ENCODE measurements at places on chromosomes 16 and 17.

DNA sequence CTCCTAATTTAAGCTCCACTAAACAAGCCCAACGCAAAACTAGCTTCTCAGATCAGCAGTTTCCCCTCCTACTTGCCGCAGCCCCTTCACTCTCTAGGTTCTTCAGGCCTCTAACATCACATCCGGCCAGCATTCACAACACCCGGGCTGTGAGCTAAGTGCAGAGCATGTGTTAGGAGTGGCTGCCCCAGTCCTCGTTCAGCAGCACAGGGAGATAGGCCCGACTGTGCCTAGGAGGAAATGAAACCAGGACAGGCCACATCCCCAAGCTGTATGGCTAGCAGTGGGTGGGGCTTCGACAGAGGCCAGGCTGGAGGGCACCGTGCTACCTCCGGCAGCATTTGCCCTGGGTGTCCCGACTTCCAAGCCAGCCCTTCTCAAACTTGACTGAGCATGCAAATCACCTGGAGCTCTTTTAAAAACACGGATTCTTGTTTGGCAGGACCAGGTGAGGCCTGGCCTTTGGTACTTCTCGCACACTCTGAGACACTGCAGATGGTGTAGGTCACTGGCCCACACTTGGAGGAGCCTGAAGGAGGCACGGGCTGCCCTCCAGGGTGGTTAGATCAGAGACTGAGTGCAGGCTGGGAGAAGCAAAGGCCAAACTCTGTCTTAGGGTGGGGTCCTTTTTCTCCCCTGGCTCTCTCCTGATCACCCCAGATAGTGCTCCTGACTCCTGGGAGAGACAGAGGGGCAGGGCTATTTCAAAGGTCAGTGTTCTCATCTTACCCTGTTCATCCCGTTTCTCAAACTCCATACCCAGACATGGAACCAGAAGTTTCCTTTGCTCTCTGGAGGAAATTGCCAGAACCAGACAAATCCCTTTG, 202.0 kb downstream of the C16orf78 start:
- DNase-seq: no peak

GRCh38 chr16:10812312-10813098, 6.1 kb downstream of the TVP23A start:
- no peak for DNase-seq

DNA sequence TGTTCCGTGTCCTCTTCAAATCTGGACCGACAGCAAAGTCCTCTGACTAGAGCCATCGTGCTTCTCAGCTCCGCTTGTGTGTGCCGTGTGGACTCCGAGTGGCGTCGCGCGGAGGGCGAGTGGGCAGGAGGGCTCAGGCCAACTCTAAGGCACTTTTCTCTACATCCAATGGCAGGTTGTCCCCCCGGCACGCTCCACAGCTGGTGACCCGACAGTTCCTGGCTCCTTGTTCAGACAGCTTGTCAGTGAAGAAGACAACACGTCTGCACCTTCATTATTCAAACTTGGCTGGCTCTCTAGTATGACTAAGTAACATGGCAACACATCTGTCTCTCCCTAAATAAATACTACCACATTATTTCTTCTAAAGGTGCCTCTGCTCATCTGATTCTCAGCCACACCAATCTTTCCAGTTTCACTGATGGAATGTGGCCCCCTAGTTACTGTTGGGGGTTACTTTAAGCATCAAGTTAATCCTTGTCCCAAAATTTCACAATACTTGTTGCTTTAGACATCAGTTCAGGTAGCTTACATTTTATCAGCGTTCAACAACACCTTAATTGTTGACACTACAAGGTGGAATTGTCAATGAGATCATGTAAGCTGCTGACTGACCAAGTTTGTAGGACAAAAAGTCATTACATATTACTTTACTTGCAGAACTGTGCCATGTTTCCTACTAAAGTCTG, 15.4 kb downstream of the COG1 start:
- no peak for DNase-seq

DNA sequence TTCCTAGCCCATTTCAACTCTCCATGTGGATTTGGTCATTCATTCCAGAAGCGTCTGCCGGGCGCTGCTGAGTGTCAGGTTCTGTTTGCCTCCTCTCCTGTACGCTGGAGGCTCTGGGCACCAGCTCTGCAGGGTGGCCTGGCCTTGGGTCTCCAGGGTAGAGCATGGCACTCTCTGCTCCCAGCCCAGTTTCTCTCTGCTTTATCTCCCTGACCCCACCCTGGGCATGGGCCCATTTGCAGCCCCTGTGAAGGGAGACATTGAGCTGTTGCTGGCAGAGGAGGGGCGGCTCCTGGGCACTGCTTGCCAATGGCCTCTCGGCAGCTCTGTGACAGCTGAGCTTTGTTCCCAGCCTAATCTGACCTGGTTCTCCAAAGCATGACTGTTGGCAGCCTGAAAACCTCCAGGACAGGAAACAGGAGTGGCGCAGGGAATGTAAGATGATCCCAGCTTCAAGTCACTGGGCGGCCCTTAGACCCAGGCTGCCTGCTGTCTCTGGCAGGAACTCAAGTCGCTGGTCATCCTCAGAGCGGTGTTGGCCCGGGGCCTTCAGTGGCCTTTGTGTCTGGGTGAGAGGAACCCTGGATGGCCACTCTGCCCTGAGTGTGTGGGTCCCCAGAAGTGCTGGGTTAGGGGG, 146.8 kb downstream of the SEC14L1 start:
- DNase-seq: peak; percentile 88

DNA sequence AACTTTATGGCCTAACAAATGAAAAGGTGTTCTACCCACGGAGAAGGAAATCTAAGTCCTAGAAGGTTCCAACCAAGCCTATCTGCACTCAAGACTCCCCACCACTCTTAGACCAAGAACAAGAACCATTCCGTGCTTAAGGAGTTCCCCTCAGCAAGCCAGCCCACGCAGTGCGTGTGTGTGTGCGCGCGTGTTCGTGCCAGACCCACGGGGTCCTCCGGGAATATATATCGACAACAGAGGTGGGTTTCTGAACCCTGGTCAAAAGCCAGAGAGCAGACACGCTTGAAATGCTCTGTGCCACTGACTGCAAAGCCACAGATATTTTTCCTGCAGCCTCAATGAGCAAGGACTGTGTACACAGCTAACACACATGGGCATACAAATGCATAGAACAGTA, 70.7 kb downstream of the SLC39A11 start:
- no peak for DNase-seq

DNA sequence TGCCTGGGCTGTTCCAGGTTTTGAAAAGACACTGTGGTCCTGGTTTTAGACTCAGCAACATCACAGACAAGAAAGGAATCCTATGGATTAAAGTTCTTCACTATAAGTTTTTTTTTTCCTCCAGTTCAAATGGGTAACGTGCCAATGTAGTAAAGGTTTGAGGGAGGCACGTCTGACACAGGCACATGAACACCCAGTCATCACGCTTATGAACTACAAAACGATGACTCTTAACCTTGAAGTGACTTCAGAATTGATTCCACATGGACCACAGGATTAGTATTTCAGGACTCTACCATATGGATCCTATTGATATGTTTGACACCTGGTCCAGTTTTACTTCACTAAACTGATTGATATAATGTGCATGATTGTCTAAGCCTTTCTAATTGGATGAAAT, 2.3 kb downstream of the PRMT7 start:
- DNase-seq: no peak

- no peak for DNase-seq
These were observed 6.1 kb upstream of the KRT14 start for GRCh38 chr17:41592601-41593305.

DNA sequence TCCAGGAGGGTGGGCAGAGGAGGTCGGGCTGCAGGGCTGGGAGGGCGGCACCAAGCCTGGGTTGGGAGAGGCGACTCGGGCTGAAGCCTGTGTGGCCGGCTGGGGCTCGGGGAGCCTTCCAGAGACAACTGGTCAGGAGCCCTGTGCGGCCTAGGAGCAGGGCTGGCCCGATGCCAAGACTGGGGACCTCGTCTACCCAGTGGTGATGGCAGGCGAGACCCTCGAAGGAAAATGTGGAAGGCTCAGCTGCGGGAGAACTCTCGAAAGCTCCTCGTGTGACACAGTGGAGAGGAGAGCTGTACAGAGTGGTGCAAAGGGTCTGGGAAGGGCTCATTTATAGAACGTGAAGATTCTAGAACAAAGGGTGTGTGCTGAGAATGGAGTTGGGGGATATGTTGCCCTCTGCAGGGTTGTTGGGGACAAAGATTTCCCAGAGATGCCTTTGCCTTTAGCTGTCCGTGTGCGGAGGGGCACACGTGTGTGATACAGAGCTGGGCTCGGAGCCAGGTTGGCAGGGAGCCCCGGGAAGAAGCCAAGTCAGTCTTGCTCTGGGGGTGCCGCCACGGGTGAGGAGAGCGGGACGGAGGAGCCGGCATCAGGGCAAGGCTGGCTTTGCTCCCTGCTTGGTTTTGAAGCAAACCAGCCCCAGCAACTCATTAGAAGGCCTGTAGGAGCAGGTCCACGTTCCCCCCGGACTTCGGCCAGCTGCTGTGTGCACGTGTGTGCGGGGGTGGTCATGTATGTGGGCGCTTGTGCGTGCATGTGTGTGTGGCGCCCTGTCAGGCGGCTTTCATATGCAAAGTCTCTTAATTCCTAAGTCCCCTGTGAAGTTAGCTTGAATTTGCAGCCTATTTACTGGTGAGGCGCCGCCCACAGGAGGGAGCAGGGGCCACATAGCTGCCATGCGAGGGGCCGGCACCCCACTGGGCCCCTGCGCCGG, 132.4 kb upstream of the CHMP6 start:
- DNase-seq: peak; percentile 85

GRCh38 chr16:24482681-24483202, 56.6 kb upstream of the RBBP6 start:
- no peak for DNase-seq

- no peak for DNase-seq
These were observed 2.1 kb downstream of the COL1A1 start for GRCh38 chr17:50199211-50199802.

- no peak for DNase-seq
These were observed 18.5 kb upstream of the HEXD start for GRCh38 chr17:82399601-82400101.

DNA sequence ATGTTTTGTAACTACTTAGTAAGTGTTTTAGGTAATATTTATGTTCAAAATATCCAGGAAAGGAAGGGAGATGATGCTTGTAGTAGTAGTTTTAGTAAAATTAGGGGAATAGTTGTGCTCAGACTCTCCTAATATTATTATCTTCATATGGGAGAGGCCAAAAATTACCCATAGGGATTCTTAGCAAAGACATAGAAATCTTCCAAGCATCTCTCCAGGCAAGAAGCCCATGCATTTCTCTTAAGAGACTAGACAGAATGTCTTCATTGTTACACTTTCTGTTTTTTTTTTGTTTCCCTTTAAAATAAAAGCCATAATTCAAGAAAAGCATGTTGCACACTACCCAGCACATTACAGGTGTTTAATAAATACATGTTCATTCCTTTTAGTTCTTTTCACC, 180.6 kb downstream of the CYB561 start:
- no peak for DNase-seq

- DNase-seq: no peak
These were observed 16.4 kb downstream of the GAA start for GRCh38 chr17:80117491-80118401.

DNA sequence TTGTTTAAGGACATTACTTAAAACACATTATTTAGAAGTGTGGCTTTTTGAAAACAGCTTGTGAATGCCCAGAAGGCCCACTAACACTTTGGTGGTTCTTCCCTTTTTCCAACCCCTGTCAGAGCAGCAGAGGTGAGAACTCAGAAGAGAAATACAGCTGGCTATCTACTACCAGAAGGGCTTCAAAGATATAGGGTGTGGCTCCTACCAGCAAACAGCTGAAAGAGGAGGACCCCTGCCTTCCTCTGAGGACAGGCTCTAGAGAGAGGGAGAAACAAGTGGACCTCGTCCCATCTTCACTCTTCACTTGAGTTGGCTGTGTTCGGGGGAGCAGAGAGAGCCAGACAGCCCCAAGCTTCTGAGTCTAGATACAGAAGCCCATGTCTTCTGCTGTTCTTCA, 6.9 kb upstream of the RAPGEFL1 start:
- no peak for DNase-seq

DNA sequence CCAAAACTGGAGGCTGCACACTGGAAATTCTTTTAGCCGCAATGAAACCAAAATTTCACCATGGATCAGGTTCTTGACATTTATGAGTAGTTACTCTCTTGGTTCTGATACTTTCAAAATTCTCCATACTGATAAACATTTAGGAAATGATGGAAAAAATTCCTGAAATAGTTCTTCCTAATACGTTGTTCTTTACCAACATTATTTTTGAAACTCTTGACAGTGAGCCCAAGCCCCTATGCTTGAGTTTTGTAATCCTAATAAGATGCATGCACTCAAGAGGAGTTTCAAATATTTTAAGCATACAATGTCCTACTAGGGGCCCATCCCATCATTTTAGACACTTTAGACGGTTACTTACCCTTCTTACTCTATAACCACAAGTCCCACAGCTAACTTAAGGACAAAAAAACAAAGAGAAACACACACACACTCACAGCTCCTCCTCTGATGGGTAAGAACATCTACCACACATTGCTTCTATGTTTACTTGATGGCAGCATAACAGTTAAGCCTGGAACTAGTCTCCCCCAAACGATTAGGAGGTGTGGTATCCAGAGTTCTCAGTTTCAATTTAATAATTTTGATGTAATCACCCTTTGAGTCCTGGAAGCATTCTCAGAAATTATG, 3.7 kb downstream of the VEZF1 start:
- peak; percentile 41 for DNase-seq

GRCh38 chr17:5783851-5784250, 199.5 kb upstream of the NLRP1 start:
- no peak for DNase-seq
